ENCODE measurements at places on chromosomes 5 and 9. TPM values are rescaled to one million over a fixed set of nuclear protein-coding genes. Genes with fewer than 3 reads are reported as not detected.

The GALT gene
- total RNA-seq = 114 TPM

DNA sequence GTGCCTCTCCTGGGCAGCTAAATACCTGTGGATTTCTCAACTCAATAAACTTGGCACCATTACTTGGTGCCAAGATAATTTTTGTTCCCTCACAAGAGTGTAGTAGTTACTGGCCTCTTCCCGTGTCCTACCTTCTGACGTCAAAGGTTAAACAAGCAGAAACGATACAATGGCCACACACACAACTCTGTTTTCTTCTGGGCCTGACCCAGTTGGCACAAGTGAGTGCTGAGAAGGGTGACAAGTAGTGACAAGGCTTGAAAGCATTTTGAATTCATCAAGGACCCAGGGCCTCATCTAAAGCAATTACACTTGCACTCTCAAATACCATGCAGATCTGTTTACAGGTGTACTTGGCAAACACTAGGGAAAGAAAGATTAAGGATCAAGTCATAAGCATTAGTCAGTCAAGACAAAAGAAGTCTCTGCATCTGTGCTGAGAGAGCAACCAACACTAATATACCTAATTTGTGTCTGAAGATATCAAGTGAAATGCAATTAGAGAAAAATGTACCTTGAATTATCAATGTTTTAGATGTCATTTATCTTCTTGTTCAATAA is 30.8 kb downstream of the RASEF start:
- H3K4me3 ChIP-seq = no peak overlapping the region
- no peak overlapping the region for H3K27ac ChIP-seq
- no peak for DNase-seq
- peaks cover 2% of the 10 kb centered on the region for H3K27me3 ChIP-seq
- no peaks in the 10 kb centered on the region for H3K36me3 ChIP-seq

DNA sequence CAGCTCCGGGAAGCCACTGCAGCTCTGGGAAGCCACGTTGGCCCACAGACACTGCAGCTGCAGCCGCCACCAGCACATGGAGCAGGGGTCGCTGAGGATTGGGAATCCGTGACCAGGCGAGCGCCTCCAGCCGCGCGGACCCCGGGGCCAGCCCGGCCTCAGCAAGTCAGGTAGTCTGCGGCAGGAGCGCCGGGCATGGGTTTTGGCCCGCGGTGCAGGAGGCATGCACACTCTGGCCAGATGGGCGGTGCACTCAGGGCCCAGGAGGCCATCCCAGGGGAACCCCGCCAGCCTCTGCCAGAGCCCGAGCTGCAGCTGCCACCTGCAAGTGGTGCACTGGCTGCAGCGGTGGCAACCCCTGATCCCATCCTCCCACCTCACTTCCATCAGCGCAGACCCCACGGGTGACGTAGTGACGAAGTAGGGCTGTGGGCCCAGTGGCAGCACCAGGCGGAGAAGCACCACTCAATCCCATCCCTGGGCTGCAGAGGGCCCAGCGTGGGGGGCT is 368.3 kb upstream of the SPATA31A5 start:
- H3K27me3 ChIP-seq = no peaks in the 10 kb centered on the region
- H3K4me1 ChIP-seq = no peaks in the 10 kb centered on the region
- DNase-seq = no peak

- no peaks in the 10 kb centered on the region for H3K4me1 ChIP-seq
- DNase-seq = no peak
- peaks cover 9% of the 10 kb centered on the region for H3K36me3 ChIP-seq
- no peak overlapping the region for H3K4me3 ChIP-seq
- no peaks in the 10 kb centered on the region for H3K27me3 ChIP-seq
Observed at GRCh38 chr9:33893861-33894260, 76.9 kb downstream of the UBE2R2 start.

The SHB gene
- total RNA-seq = not detected

- no peaks in the 10 kb centered on the region for H3K4me1 ChIP-seq
- no peak overlapping the region for H3K4me3 ChIP-seq
Observed at GRCh38 chr5:57137401-57137800, 36.5 kb upstream of the GPBP1 start.

- peak; percentile 43 for DNase-seq
- H3K4me3 ChIP-seq = no peak overlapping the region
- no peak overlapping the region for H3K27ac ChIP-seq
- H3K36me3 ChIP-seq = no peaks in the 10 kb centered on the region
- H3K27me3 ChIP-seq = peaks cover 3% of the 10 kb centered on the region
Observed at GRCh38 chr5:121949885-121950284, 11.9 kb upstream of the SRFBP1 start.

The MUSK gene
- not detected for total RNA-seq

DNA sequence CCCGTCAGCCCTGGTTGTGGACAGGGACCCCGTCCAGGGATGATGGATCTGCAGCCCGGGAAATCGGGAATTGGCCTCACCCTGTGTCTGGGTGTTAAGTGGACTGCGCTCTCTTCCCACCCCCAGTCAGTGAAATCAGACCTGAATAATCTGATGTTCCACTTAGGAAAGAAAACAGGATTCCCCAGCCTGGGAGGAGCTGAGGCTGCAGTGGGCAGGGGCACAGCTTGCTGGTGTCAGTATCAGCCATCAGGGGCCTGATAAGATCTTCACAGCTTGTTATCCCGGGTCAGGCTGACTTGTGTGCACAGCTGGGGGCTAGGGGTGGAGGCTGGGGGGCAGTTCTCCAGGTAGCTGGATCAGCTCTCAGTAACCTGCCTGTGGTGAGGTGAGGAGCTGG is 29.1 kb downstream of the LMX1B start:
- H3K27me3 ChIP-seq = peaks cover 50% of the 10 kb centered on the region
- DNase-seq = no peak

DNA sequence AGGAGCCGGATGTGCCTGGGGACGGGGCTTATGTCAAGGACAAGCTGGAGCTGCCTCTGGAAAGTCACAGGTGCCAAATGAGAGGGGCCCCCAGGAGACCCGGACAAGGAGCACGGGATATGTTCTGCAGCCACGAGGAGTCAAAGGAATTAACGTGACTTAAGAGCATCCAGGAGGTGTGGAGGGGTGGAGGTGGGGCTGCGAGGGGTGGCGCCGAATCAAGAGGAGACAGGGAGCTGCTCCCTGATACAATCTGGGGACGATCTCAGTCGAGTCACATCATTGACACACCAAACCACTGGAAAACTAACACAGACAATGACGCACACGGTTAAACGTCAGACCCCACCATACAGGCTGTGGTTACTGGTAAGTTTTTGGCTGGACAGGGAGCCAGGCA is 10.4 kb downstream of the CCDC127 start:
- H3K27ac ChIP-seq = peak overlapping the region; percentile 42
- DNase-seq = no peak
- H3K4me3 ChIP-seq = no peak overlapping the region
- H3K4me1 ChIP-seq = peaks cover 13% of the 10 kb centered on the region
- peaks cover 17% of the 10 kb centered on the region for H3K36me3 ChIP-seq

The ZNF608 gene
- total RNA-seq = not detected

The JAKMIP2 gene
- total RNA-seq = 5.3 TPM

- no peak overlapping the region for H3K27ac ChIP-seq
- no peaks in the 10 kb centered on the region for H3K36me3 ChIP-seq
- H3K27me3 ChIP-seq = no peaks in the 10 kb centered on the region
- no peaks in the 10 kb centered on the region for H3K4me1 ChIP-seq
Observed at GRCh38 chr9:83271665-83272071, 208.7 kb upstream of the RASEF start.

The FUBP3 gene
- total RNA-seq = 34.2 TPM

The RPS14 gene
- 2,478 TPM for total RNA-seq

- H3K4me3 ChIP-seq = no peak overlapping the region
- H3K27ac ChIP-seq = no peak overlapping the region
- DNase-seq = no peak
- H3K36me3 ChIP-seq = no peaks in the 10 kb centered on the region
- no peaks in the 10 kb centered on the region for H3K27me3 ChIP-seq
Observed at GRCh38 chr5:170517411-170517810, 13.6 kb downstream of the KCNIP1 start.

DNA sequence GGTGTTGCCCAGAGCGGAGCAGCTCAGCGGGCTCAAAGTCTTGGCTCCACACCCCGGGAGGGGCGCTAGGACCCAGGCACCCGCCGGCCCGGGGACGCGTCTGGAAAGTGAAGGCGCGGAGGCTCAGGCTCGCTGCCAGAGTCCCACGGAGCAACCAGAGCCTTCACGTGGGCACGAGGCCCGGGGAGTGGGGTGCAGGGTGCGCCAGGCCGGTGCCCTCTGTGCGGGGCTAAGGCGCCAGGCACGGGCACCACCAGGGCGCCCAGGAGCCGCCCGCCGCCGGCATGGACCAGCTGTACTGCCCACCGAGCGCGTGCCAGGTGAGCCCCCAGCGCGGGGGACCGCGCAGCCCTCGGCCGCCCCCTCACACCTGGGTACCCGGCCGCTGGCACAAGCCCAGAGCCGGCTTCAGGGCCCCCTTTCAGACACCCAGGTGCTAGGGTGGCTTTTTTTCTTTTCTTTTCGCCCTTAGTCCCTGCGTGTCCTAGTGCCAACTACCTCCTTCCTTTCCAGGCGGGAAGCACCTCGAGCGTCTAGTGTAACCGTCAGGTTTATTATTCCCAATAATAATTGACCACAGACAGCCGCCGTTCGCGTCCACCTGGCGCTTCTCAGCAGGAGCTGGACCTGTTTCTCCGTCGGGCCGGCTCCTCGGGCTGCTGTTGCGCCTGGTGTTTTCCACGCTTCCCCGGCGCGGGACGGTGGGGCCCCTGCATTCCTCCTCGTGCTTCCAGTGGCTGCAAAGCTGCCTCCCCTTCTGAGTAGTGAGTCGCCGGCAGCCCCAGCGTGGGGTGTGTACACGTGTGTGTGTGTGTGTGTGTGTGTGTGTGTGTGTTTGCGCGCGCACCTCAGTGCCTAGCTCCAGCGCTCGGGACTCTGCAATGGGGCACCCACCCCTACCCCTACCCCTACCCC is 30.1 kb upstream of the PDE8B start:
- no peaks in the 10 kb centered on the region for H3K36me3 ChIP-seq
- H3K4me1 ChIP-seq = peaks cover 3% of the 10 kb centered on the region
- DNase-seq = no peak
- H3K27me3 ChIP-seq = peaks cover 55% of the 10 kb centered on the region
- H3K4me3 ChIP-seq = no peak overlapping the region

The PIP5KL1 gene
- total RNA-seq = 4.1 TPM

- H3K36me3 ChIP-seq = no peaks in the 10 kb centered on the region
- no peak overlapping the region for H3K27ac ChIP-seq
- no peak for DNase-seq
Observed at GRCh38 chr5:58961631-58962280, 378.9 kb downstream of the RAB3C start.

- H3K27me3 ChIP-seq = no peaks in the 10 kb centered on the region
- H3K27ac ChIP-seq = no peak overlapping the region
- H3K4me3 ChIP-seq = no peak overlapping the region
- H3K4me1 ChIP-seq = no peaks in the 10 kb centered on the region
Observed at GRCh38 chr5:11324521-11325289, 563.7 kb upstream of the DAP start.

DNA sequence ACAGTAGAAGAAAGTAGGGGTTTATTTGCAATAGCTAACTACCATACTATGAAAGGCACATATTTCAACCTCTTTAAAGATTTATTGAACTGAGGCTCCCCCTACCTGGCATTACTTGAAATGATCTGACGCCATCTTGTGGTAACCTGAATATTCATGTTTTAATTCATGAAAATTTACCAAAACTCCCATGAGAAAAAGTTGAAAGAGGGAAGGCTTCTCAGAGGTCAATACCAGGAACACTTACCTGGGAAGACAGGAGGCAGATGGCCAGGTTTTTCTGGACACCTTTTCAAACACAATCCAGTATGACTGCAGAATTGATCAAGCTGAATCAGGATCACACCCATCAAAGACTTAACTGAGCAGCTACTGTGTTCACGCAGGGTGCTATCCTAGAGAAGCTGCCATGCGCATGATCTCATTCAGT is 9.4 kb downstream of the PRELID2 start:
- H3K27ac ChIP-seq = no peak overlapping the region
- no peaks in the 10 kb centered on the region for H3K36me3 ChIP-seq
- peaks cover 11% of the 10 kb centered on the region for H3K4me1 ChIP-seq
- H3K27me3 ChIP-seq = peaks cover 2% of the 10 kb centered on the region
- DNase-seq = peak; percentile 24

- H3K4me1 ChIP-seq = no peaks in the 10 kb centered on the region
- H3K27me3 ChIP-seq = no peaks in the 10 kb centered on the region
- no peaks in the 10 kb centered on the region for H3K36me3 ChIP-seq
- no peak for DNase-seq
Observed at GRCh38 chr9:81032831-81033230, 656.5 kb downstream of the TLE1 start.

Measured in activated CD4-positive, alpha-beta T cell treated with anti-CD3 and anti-CD28 coated beads, Interleukin-2, amount 10 ng/mL, durations not matched to agents 7 days and 5 days (primary cell).